ENCODE measurements at places on chromosomes 6 and 20.

GRCh38 chr20:37111926-37112455, 16.2 kb upstream of the RBL1 start:
- DNase-seq, result no peak

DNA sequence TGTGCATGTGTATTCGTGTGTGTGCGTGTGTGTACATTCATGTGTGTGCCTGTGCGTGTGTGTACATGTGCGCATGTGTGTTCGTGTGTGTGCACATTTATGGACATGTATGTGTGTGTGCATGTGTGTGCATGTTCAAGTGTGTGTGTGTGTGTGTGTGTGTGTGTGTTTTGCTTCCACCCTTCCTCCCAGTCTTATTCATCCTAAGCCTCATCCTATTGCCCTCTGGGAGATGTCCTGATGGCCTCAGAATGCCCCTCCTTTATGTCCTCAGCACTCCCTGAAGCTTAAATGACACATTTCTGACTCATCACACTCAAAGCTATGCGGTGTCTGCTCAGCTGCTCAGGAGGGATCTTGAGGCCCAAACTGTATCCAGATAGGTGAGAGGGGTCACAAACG, 76.6 kb upstream of the CCDC167 start:
- DNase-seq, result no peak

GRCh38 chr20:23039136-23039875, 4.2 kb downstream of the SSTR4 start:
- no peak for DNase-seq

DNA sequence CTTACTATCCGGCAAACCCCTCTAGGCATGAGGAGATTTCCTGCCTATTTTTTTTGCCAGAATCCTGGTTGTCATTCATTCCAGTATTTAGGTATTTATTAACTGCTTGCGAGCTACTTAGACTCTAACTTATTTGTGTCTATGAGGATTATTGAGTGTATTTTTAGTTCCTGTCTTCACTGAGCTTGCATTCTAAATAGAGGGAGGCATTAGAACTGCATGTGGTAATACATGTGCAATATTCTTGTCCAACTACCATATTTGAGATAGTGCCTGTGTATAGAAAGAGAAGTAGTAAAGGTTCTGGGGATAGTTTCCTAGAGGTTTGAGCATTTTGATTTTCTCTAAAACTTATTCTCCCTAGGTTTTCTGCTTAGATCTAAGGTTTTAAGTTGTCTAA, 308.9 kb downstream of the EYA4 start:
- DNase-seq, result no peak

GRCh38 chr6:161336479-161336878, 62.6 kb upstream of the AGPAT4 start:
- no peak for DNase-seq

GRCh38 chr6:19803331-19804204, 33.6 kb upstream of the ID4 start:
- no peak for DNase-seq

GRCh38 chr20:6575912-6576401, 191.5 kb upstream of the BMP2 start:
- DNase-seq, result no peak

- peak; percentile 73 for DNase-seq
Measured at GRCh38 chr6:111997078-111997852, 56.6 kb upstream of the CCN6 start.

DNA sequence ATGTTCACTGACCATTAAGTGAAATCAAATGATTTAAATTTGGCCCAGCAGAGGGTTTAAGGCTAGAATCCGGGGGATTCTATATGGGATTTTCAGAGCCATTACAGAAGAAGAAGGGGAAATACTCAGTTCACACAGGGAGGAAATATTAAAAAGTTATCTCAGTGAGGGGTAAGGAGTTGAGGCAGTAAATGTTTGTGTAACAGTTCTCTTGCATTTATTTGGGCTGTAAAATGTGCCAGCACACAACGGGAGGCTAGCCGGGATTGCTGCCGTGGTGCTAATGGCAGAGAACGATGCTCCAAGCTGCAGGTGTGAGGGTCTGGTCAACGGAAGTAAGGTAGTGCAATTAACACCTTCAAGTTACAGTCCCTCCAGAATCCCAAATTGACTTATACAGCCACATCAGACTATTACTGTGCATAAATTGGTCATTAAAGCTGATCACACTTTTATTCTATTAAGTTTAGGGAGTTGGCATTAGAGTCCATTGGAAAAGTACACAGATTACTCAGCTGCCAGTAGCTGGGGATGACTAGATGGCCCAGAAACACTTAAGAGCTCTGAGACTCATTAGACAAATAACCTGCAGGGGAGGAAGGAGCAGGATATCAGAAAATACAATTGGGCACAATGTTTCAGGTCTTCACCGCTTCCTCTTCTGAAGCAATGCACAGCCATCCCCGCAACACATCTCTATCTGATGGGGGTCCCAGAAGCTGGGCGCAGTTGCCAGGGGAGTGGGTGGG, 31.3 kb downstream of the PPP1R3G start:
- no peak for DNase-seq

GRCh38 chr20:24935766-24936525, 13.1 kb upstream of the CST7 start:
- DNase-seq, result no peak

DNA sequence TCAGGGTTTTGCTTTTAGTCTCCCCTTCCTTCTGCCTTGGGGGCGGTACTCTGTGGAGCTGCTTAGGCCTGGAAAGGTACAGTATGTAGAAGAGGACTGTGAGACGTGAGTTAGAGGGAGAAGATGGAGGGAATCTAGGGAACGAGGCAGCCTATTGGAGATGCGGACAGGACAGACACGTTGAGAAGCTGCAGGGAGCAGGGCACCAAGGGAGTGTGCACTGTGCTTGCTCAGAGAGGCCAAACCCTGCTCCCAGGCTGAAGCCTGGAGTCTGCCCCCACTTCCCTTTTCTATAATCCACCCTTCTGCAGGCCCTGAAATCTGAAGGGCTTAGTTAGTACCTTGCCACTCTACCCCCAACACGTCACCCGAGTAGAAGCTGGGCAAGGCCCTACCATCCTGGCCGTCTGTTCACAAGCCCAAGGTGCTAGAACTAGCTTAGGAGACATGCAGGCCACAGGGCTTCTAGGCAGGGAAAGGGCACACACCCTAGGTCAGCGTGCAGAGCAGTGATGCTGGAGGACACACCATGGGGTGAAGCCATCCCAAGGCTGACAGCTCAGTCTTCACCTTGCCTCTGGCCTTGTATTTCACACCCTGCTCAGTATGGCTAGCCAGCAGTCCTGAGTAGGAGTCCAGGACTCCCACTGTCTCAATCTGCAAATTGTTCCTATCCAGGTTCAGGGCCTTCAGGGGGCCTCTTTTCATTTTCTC, 6.9 kb downstream of the TP53INP2 start:
- no peak for DNase-seq

DNA sequence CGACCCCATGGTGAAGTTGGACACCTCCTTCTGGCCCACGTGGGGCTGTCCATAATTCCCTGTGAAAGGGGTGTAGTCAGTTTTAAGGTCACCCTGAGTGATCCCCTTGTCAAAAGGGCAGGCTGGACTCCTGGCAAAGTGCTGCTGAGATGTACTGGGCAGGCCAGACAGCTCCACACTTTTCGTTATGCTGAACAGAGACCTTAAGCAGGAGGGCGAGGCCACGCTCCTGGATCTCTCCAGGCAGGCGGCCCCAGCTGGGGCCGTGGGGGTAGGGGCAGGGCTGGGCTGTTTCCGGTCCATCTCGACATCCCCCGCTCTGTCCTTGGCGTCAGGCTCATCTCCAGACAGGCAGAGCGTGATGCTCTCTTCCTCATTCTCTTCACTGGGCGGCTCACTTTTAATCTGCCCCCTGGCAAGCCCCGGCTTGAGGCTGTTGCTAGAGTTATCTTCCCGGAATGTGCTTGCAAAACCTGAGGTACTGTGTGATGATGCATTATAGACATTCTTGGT, 56.7 kb downstream of the GJA10 start:
- no peak for DNase-seq

GRCh38 chr6:131998255-131998982, 47.2 kb upstream of the CCN2 start:
- no peak for DNase-seq

DNA sequence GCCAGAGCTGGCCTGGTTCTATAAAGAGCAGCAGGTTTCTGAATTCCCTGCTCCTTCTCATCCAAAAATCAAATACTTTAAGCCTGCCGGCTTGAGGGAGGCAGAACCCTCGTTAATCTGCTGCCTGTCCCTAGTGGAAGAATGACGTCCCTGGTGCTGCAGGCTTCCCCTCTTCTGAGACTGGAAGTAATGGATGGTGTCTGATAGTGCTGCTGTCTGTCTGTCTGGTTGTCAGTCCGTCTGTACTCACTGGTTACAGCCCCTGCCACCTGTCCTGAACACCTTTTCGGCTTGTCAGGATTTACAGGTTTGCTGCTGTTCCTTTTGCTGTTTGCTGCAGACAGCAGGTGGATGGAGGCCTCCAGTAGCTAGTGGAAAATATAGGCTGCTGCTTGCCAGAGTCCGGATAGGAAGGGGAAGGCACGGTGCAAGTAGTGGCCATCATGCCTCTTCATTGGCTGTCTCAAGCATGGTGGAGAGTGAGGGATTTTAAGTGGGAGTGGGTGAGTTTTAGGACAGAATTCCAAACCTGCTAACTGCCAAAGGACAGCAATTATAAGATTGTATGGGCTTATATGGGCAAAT, 2.5 kb downstream of the RIMS1 start:
- no peak for DNase-seq

- no peak for DNase-seq
Measured at GRCh38 chr6:50087231-50087954, 37.7 kb upstream of the DEFB112 start.

DNA sequence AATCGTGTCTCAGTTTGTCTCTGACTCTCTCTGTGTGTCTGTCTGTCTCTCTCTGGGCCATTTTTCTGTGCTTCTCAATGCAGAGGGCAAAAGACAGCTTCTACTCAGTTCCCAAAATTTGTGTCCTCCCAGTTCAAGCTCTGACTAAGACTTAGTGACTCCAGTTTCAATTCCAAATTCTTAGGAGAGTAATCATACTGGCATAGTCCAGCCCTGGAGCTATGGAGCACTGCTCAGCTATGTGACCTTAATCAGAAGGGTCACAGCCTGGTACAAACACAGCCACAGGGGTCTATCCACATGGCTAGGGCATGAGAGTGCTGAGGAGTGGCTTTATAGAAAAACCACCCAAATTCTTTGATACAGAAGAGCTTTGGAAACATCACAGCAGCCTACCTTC, 91.9 kb downstream of the FOXF2 start:
- DNase-seq, result no peak

DNA sequence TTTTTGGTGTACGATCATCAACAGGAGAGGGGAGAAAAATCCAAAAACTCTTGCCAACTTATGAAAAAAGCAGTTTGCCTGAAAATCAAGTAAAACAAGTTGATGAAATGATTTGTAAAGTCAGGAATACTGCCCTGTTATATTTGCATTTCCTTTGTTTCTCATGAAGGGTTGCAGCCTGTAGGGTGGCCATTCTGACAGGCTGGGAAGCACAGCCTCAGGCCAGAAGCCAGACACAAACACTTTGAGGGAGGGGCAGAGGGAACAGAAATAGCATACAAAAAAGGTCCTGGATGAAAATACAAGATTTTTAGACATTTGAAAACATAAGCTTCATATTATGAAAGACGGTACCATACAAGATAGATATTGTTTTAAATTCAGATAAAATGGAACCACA, 109.8 kb downstream of the DTNBP1 start:
- no peak for DNase-seq

DNA sequence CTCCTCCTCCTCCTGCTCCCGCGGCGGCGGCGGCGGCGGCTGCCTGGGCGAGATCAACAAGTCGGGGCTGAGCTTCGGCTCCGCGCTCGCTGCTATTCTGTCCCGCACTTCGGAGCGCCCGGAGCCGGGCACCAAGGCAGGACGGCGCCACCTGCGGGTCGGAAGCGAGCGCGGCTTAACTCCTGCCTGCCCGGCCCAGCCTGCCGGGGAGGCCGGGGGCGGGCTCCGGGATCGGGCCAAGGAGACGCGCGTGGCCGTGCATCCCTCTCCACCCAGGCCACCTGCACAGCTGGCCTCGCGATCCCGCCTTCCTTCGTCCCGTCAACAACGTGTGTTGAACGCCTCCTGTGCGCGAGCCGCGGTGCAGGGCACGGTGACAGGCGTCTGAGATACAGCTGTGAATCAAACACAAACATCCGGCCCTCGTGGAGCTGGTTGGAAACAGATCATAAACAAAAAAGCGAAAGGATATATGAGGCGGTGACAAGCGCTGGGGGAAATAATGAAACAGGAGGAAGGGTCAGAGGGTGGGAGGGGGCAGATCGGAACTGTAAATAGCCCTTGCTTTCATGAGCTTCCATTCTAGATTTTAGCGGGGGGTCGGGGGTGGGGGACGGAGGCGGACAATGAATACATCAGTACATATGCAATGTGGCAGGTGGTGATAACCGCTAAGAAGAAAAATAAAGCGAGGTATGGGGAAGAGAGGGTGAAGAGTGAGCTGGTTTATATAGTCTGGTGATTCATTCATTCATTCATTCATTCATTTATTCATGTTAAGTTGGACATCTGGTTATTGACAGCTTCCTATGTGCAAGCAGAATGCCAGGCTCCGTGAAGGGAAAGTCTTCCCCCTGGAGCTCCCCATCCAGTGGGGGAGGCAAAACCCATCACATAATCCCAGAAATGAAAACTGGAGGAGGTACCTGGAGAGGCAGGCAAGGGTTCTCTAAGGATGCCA, 2.0 kb upstream of the KCNB1 start:
- DNase-seq, result peak; percentile 73

DNA sequence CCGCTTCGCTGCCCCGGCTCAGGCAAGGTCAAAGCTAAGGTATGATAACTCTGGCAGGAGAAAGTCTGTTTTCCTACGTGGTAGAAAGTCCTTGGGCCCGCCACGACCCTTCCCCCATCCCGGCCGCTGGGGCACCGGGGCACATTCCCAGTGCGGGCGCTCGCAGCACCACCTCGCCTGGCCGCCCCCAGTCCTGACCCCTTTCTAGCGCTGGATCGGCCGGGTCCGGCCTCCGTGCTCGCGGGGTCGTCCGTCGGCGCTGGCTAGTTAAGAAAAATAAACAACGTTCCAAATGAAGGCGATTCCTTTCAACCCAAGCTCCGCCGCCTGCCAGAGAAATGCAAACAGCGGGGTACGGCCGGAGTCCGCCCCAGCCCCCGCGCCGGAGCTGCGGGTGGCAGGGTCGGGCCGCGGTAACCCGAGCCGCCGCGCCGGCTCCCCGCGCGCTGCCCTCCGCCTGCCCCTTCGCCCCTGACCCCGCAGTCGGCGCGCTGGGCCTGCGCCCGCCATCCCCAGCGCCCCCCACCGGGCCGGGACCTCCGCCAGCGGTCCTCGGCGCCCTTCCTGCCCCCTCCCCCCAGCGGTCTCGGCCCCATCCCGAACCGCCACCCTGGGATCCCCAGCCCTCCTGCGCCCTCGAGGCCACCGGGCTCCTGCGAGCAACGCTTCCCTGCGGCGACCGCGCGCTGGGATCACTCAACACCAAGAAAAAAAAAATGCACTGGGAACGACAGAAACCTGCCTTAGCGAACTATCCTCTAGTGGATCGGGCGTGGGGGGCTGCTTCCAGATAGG, 37.6 kb downstream of the NCR2 start:
- no peak for DNase-seq

- no peak for DNase-seq
Measured at GRCh38 chr20:2337142-2337541, 41.3 kb downstream of the TGM3 start.

DNA sequence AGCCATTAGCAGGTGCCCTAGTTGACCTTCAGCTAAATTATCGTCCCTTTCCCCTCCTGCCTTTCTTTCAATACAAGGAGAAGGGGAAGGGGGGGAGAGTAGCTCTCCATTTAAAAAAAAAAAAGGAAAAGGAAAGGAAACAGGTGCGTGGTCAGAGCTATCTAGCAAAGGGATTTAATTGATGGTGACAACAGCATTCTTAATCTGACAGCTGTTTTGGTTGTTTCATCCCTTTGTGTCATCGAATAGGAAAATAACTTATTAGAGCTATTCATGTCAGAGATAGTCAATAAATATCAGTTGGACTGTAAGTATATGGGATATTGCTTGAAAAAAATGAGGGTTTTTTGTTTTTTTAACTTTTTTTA, 195.2 kb upstream of the SASH1 start:
- DNase-seq, result no peak
